Esophagus muscularis mucosa (tissue), 4 donors: ENCODE measurements at places on chromosomes 7 and 10. TPM values are rescaled to one million over a fixed set of nuclear protein-coding genes. Genes with fewer than 3 reads are reported as not detected.

Gene SPDYE18
- 2.8 TPM for total RNA-seq

Gene UNCX
- not detected for total RNA-seq

Gene OR6B1
- total RNA-seq = not detected

Gene INMT
- total RNA-seq = 192 TPM

Gene ABI1
- 57.7 TPM for total RNA-seq

Gene GNAT3
- total RNA-seq = not detected

Gene FOXI2
- total RNA-seq = 0.13 TPM

Gene GHRHR
- not detected for total RNA-seq

Gene SSMEM1
- total RNA-seq = not detected

Gene ZNF487
- total RNA-seq = 10.0 TPM

Gene AEBP1
- 234 TPM for total RNA-seq

Gene DNAJB6
- 103 TPM for total RNA-seq

Gene SMKR1
- not detected for total RNA-seq
